Tibial artery (tissue), 4 donors: ENCODE measurements at places on chromosomes 6 and 20.

- no peak for DNase-seq
These were observed 1.5 kb upstream of the OR2J1 start for GRCh38 chr6:29097803-29098202.

DNA sequence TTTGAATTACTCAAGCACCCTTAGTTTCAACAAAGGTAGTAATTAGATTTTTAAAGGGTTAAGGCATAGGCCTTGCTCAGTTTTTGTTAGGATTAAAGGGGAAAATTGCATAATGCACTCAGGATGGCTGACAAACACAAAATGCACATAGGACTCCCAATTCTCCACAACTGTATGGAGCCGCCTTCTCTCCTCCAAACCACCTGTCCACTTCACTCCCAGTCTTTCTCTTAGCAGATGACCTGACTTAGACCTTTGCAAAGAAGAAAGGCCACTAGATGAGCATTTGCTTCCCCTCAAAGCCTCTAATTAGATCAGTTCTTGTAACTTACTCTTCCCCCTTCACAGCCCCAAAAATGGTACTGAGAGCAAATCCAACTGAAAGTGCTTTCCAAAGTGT lies 20.1 kb downstream of the NSFL1C start:
- DNase-seq: no peak

DNA sequence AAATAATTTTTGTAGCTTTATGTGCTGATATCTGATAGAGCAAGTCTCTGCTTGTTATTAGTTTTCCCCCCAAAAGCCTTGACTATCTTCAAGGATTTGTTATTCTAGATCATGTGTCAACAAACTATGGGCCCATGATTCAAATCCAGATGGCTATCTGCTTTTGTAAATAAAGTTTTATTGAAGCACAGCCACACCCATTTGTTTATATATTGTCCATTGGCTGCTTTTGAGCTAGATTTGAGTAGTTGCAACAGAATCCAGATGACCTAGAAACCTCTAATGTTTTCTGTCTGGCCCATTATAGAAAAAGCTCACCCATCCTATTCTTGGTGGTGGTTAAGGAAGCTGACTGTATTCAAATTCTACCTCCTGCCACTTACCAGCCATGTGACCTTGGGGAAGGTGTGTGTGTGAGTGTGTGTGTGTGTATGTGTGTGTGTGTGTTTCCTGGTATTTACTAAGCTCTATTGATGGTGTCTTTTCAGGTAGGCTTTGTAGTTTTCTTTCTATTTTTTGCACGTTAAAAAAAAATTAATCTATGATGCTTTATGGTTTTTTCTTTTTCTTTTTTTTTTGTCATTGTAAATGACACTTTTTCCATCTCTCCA lies 1.3 kb upstream of the GTSF1L start:
- no peak for DNase-seq

DNA sequence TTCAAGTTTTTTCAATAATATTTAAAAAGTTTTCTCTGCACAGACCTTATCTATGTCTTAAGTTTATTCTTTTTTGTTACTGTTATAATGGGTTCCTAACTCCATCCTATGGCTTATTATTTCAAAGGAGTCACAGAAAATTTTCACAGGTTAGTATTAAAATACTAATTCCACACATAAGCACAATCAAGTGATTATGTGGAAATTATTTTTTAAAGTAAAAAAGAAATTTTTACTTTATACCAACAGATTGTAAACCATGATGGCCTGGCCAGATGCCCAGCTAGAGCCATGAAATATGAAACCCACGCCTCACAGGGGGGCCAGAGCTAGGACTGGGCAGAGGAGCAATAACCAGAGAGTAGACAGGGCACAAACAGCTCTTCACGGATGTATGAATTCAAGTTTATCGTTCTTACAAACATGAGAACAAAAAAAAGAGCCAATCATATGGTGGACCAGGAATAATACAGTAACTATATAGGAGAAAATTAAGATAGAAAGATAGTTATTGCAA lies 34.0 kb downstream of the NUDT3 start:
- no peak for DNase-seq

GRCh38 chr6:32355018-32355417 lies 16.7 kb downstream of the TSBP1 start:
- no peak for DNase-seq
